RWPE2 (cell line): ENCODE measurements at places on chromosomes 3 and 15.

GRCh38 chr3:50562861-50563260 is 4.7 kb downstream of the C3orf18 start:
- DNase-seq, result no peak

- DNase-seq, result no peak
Observed at GRCh38 chr3:171266740-171267073, 193.5 kb downstream of the TNIK start.

GRCh38 chr3:173502983-173503568 is 105.5 kb downstream of the NLGN1 start:
- no peak for DNase-seq

DNA sequence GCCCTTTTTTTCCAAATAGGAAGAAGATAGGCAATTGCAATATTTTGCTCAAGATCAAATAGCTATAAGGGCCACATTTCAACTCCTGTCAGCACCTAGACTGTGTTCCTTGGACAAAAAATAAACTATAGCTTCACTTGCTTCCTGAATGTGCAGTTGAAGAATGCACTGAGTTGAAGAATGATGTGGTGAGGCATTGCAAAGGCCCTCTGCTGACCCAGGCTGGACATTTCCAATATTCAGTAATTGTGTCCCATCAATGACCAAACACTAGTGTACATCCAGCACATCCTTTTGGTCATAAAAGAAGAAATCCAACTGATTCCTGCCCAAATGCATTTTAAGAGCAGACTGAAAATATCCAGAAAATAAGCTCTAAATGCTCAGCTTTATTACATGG is 424.8 kb upstream of the TGFBR2 start:
- DNase-seq, result no peak

DNA sequence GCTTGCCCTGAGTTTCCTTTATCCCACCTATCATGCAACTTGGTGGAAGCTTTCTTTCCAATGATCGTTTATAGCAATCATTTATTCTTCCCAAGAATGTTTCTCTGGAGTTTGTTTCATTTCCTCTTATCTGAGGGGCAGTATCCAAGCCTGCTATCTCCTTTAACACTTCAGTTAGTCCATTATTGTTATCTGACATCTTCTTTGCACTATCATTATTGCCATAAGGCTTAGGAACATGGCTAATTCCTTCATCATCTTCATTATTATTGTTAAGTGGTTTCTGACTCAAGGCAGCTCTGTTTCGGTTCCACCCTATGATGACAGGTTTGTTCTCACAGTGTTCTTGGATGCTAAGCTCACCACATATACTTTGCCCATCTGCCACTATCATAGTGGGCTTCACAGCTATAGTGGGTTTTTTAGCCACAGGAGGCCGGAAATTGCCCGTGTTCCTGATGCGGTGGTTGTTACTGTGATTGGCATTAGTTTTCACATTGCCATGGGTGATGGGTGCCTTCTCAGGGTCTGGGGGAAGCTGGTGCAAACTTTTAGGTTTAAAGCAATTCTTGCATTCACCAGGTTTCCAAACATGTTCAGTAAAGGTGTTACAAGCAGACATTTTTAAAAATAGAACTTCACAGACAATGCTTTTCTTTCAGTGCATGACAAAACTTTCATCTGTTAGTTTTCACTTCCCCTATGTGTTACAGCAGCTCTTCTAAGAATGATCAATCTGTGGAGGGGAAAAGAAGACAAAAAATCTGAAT is 110.6 kb upstream of the TSPAN3 start:
- no peak for DNase-seq

DNA sequence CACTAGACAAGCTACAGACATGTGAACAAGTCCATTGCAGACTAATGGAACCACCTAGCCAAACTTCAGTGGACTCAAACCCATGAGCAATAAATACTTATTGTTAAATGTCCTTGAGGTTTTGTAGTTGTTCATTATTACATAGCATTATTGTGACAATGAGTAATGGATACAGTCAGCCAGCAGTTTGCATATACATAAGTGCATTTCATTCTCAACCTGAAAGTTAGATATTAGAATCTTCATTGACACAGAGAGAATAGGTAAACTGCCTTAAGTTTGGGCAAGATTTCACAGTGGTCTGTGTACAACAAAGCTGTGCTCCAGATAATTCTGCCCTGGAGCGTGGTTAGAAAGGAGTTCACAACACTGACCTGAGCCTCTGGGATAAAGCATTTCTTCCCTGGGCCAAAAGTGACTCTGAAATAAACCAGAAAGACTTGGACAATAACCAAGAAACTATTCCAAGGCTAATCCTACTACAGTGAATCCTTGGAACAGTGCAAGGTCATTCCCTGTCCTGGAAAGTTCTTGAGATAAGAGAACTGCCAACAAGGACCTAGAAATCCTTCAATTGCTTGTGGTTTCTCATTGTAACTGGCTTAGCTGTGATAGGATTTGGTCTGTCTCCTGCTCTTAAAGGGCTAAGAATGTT is 225.5 kb upstream of the STT3B start:
- no peak for DNase-seq

DNA sequence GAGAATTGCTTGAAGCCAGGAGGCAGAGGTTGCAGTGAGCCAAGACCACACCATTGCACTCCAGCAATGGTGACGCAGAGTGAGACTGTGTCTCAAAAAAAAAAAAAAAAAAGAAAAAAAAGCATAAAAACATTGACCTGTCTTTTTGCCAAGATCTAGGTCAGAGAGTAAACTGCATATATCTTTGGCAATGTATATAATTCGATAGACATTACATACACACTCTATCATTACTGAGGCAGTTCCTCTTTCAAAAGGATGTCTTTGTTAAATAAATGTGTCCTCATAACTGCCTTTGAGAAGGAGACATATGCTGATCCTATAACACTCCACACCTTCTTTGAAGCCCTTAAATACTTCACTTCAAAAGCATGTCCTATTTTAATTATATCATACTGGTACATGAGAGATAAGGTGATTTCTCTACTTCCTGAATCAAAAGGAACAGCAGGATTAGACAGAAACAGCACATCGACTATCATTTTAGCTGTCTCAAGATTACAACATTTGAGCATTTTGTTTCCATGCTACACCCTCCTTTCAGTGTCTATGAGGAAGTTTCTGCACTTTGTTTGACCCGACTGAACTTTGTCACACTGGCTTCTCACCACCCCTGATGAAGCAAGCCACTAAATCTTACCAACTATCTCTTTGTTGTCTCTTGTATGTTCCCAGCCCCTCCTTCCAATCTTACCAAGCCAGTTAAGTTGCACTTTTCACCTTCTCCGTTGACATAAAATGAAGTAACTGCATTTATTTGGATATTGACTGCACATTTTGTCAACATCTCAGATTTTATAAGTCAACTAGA is 335.8 kb downstream of the MECOM start:
- no peak for DNase-seq

GRCh38 chr3:189907803-189908202 is 212.9 kb downstream of the P3H2 start:
- no peak for DNase-seq

- no peak for DNase-seq
Observed at GRCh38 chr3:38969317-38970235, 82.2 kb downstream of the SCN11A start.

- no peak for DNase-seq
Observed at GRCh38 chr3:134809427-134810051, 14.5 kb downstream of the EPHB1 start.

GRCh38 chr3:122973893-122974615 is 53.5 kb downstream of the SEMA5B start:
- DNase-seq, result no peak

GRCh38 chr15:99845009-99845408 is 111.8 kb upstream of the LYSMD4 start:
- DNase-seq, result no peak

- DNase-seq, result no peak
Observed at GRCh38 chr3:133381346-133382109, 18.3 kb upstream of the BFSP2 start.

- no peak for DNase-seq
Observed at GRCh38 chr3:128683957-128684356, 33.3 kb upstream of the RPN1 start.

DNA sequence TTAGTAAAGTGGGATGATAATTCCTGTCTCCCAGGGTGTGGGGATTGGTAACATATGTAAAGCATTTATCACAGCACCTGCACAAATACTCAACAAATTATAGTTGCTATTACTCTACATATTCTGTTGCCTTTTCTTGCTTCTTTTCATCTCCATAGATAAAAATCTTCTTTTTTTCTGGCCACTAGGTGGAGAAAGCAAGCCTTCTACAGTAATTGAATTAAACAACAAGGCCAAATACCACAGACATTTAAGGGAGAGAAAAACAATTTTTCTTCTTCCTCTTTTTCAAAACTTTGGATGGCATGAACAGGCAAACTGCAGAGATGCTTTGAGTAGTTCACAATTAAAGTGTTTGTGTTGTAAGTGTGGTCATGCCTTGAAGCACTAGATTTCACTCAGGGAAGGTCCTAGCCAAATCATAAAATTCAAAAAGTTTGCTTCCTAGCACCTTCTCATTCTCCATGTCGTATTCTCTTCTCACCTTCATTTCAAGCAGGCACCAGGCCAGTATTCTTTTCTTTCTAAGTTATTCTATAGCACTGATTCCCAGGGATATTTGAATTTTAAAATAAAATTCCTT is 493.4 kb upstream of the TGFBR2 start:
- DNase-seq, result no peak

DNA sequence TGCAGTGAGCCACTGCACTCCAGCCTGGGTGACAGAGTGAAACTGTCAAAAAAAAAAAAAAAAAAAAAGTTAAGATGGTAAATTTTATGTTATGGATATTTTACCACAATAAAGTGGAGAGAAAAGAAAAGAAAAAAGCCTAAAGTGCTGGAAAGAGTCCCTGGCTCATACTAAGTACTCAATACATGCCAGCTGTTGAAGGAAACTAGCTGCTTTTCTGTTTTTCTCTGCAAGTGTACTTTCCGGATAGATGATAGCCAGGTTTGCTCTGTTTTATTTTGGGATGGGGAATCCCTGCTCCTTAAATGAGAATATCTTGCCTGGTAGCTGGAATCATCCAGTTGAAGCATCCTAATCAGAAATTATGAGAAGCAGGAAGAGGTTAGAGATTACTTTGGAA is 10.9 kb downstream of the EID1 start:
- DNase-seq, result no peak

DNA sequence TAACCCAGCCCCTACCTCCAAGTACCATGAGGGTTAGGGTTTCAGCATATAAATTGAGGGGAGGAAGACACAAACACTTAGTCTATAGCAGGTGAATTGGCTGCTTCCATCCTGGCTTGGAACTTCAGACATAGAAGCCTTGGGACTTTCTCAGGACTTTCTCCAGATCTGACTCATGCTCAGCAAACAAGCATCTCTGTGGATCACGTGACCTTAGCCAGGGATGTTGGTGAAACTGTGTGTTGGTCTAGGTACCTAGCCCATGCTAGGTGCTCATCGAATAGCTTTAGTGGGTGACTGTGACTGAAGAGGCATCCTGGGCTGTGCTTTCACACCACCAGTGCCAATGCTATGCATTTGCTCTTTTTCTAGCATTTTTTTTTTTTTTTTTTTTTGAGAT is 58.9 kb downstream of the CD47 start:
- DNase-seq, result no peak

DNA sequence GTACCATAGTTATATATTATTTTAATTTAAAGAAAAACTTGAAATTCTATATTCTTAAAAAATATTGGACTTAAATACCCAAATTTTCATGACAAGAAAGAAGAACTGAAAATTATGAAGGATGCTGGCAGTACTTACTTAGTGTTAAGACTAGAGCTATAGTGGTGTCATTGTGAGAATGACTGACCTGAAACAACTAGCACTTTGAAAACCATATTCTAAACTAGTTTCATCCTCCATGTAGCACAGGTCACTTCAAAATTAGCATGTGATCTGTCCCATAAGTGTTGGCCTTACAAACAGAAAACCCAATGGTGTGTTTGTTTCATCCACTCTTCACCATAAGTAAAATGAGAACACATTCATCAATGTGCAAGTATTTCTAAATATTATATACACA is 208.6 kb downstream of the ZIC4 start:
- DNase-seq, result no peak

- DNase-seq, result peak; percentile 90
Observed at GRCh38 chr3:11567516-11568467, 75.9 kb downstream of the VGLL4 start.
